Kidney (tissue), 22 donors: ENCODE measurements at places on chromosomes 5 and 9. TPM values are rescaled to one million over a fixed set of nuclear protein-coding genes. Genes with fewer than 3 reads are reported as not detected.

- H3K36me3 ChIP-seq = no peaks in the 10 kb centered on the region
- H3K27me3 ChIP-seq = no peaks in the 10 kb centered on the region
- no peak overlapping the region for H3K27ac ChIP-seq
- no peak overlapping the region for H3K4me3 ChIP-seq
- no peak for DNase-seq
Observed at GRCh38 chr5:68884883-68885282, 208.9 kb upstream of the SLC30A5 start.

DNA sequence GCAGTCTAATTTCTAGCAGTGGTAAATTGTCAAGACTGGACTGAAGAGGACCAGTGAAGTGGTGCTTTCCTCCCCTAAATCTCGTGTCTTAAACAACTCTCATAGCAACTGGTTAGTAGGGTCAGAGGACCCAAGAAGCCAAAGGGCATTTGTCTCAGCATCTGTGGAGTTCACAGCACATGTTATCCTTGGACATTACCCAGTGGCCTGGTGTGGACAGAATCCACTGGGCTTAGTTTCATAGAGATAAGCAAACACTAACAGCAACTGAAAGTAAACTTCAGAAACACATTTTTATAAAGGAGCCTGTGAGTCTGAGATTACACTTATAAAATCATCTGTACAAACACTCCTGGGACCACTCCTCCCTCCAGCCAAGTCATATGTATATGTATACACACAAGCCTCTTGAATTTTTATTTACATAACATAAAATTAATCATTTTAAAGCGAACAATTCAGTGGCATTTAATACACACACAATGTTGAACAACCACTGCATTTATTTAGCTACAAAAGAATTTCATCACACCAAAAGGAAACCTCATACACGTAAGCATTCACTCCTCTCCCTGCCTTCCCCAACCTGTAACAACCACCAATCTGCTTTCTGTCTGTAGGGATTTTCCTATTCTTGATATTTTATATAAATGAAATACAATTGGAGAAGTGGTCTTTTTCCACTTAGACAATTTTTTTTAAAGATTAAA, 457.8 kb downstream of the RASEF start:
- no peaks in the 10 kb centered on the region for H3K36me3 ChIP-seq
- no peaks in the 10 kb centered on the region for H3K27me3 ChIP-seq
- H3K4me1 ChIP-seq = no peaks in the 10 kb centered on the region
- H3K27ac ChIP-seq = no peak overlapping the region
- DNase-seq = no peak

GRCh38 chr9:75120686-75121085, 32.4 kb downstream of the OSTF1 start:
- no peaks in the 10 kb centered on the region for H3K36me3 ChIP-seq
- no peak overlapping the region for H3K27ac ChIP-seq
- no peak overlapping the region for H3K4me3 ChIP-seq
- DNase-seq = no peak
- no peaks in the 10 kb centered on the region for H3K4me1 ChIP-seq

GRCh38 chr9:79383096-79383495, 188.7 kb upstream of the TLE4 start:
- no peaks in the 10 kb centered on the region for H3K36me3 ChIP-seq
- no peak overlapping the region for H3K4me3 ChIP-seq
- H3K4me1 ChIP-seq = no peaks in the 10 kb centered on the region
- no peaks in the 10 kb centered on the region for H3K27me3 ChIP-seq
- no peak overlapping the region for H3K27ac ChIP-seq
- no peak for DNase-seq

Gene KCTD16
- 2.5 TPM for total RNA-seq
